Vagina (tissue), 2 donors: ENCODE measurements at places on chromosomes 1 and 21.

DNA sequence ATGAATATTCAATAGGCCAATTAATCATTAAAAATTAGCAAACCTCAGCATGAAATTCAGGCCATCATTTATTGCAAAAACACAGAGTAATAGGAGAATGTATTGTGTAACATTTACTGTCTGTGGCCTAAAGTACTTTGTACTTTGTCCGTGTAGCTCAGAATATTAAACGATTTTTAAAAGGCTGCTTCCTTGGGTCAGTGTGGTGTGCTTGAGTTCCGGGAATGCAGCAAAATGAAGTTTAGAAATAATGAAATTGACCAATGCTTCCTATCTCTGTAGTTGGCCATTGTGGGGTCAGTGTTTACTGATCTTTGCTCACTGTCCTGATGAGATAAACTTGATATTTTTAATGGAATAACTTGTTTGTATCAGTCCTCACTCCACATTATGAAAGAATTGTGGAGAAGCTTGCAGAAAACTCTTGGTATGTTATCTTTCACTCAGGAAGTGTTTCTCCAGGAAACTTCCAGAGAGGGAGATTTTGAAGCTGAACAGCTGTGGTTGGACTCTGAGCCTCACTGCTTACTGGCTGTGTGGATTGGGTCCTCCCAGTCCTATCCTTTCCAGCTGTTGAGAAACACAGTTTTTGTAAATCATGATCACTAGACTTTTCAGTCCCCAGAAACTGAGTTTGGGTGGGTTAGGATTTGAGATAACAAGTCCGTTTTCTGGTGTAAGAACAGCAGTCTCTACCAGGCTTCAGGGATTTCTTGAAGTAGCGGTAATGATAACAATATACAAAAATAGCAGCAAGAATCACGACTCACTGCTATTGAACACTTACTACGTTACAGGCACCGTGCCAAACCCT lies 19.2 kb upstream of the MTARC1 start:
- DNase-seq: no peak

GRCh38 chr1:158946785-158947184 lies 15.4 kb downstream of the PYHIN1 start:
- DNase-seq: no peak

GRCh38 chr1:168676029-168676812 lies 52.8 kb downstream of the DPT start:
- no peak for DNase-seq

DNA sequence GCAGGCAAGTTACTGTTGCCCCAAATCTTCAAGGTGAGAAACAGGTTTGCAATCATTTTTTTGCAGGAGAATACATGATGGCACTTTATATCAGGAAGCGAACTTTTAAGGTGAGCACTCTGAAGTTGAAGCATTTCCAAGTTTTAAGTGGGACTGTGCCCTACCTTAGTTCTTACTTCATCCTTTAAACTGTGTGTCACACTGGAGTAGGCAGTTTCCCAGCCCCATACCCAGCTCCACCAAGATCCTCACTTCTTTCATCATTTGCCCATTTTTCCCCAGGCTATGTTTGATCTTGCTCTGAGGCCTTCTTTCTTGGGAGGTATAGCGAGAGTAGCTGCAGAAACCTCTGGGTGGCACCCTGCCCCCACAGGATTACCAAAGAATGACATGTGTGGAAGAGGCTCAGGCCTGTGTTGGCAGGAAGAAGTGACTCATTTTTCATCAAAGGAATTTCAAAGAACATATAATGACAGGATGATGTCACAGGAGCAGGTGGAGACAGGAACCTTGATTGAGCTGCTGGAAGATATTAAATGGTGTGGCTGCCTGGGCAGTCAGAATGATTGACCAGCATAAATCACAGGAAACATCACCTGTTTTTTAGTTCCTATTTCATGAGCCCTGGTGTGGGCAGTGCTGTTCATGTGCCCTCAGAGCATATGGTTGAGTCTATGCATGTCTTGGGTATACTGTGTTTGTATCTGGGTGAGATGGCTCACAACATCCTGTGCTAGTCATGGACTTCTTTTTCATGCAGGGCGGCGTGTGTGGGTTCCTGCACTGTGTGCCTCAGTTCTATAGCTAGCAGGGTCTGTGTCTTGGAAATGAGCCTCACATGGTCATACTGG lies 20.8 kb upstream of the MACF1 start:
- DNase-seq: no peak

- DNase-seq: no peak
These were observed 97.7 kb upstream of the IRF2BP2 start for GRCh38 chr1:234707641-234708040.

DNA sequence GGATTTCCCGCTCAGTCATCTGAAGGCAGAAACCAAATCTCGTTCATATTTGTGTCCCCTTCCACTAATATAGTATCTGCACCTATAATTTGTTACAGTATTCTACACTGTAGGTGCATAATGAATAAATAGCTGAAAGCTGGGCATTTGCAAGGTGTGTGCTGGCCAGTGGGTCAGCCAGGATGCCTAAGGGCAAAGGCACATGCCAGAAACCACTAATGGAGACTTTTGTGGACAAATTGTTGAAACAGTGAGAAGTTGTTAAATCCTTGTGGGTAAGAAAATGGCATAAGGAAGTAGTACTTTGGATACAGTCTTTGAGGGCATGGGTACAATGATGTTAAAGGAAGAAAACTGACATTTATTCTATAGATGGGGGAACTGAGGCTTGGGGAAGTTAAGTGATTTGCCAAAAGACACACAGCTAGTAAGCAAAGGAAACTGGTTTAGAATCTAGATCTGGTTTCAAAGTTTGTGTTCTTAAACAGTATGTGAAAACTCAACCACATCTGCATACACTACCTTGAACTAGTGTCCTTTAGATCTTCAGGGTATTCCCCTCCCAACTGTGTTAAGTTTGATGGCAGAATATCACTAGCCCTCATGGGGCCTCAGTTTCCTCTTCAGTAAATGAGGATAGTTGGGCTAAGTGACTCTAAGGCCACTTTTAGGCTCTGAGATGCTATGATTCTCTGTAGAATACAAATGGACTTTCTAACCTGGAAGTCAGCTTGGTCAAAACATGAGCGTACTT lies 26.5 kb upstream of the LRRC8C start:
- DNase-seq: no peak
